ENCODE measurements at places on chromosomes 11 and 22.

DNA sequence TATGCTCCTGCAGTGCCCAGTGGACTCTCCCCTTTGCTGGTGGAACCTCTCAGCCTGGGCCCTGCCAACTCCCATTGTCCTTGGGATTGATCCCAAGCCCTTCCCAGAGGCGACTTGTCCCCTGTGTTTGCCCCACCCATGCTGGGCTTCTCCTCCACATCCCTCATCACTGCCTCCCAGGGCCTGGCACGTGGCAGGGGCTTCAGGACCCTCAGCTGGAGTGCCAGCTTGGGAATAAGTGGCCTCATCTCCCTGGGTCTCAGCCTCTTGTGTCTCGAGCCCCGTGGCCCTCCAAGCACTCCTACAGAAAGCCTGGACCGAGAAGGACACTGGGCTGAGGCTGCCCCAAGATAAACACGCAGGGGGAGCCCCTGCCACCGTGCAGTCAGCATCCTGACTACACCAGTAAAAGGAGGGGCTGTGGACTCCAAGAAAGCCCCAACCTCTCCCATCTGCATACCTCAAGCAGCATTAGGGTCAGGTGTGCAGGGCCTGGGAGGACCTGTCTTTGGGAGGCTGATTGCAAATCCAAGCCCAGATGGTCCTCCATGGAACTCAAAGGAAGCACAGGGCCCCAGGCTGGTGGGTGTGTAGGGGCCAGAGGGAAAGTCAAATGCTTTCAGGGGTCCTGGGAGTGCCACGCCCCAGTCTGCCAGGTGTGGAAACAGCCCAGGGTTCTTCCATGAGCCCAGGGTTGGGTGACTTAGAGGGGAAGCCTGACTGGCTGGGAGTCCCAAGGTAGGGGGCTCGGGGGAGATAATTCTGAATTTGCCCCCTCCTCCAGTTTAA lies 9.5 kb upstream of the GNAZ start:
- DNase-seq: no peak

GRCh38 chr11:119765628-119766027 lies 36.6 kb upstream of the NECTIN1 start:
- no peak for DNase-seq

DNA sequence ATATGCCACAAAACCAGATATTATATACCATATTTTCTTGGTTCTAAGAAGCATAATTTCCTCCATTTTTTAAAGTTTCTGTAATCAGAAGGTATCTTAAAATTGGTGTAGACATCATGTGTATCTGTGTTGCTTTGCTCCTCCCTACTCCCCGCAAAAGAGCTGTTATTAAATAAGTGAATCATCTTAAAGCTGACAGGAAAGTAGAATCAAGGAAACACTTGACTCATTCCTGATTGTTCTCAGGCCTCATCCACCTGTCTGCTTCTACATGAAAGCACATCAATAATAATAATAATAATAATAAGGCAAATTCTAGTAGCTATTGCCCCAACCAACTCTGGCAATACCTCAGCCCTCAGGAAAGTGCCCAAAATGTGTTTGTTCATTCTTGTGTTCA lies 26.2 kb upstream of the GUCY1A2 start:
- DNase-seq: no peak

- no peak for DNase-seq
These were observed 30.6 kb downstream of the AAMDC start for GRCh38 chr11:77851503-77851902.

DNA sequence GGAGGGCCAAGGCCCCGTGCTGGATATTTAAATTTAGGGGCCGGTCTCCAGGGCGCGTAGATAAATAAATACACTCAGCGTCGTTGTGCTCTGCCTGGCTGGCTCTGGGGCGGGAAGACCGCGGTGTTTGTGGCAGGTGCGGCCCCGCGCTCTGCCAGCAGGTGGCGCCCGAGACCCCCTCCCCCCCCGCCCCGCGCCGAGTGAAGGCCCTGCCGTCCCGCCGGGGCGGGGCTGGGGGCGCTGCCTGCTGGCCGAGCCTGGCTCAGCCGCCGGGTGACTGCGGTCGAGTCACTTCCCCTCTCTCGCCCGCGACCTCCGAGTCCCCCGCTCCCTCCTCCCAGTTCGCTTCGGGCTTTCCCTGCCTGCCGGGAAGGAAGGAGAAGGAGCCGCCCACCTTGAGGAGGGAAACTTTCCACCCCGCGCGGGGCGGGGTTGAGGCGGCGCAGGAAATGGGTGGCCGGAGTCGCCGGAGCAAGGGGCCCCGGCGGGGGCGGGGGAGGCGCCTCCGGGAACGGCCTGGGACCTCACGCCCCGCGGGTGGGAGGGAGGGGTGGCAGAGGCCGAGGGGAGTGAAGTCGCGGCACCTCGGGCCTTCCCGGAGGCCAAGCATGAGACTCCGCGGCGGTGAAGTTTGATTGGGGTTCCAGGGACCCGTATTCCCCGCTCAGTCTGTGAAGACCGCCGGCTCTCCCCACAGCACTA lies 1.6 kb upstream of the EHBP1L1 start:
- DNase-seq: peak; percentile 97

GRCh38 chr11:78659326-78660270 lies 84.9 kb upstream of the NARS2 start:
- no peak for DNase-seq

- no peak for DNase-seq
These were observed 13.6 kb downstream of the PLA2G6 start for GRCh38 chr22:38167988-38168407.

DNA sequence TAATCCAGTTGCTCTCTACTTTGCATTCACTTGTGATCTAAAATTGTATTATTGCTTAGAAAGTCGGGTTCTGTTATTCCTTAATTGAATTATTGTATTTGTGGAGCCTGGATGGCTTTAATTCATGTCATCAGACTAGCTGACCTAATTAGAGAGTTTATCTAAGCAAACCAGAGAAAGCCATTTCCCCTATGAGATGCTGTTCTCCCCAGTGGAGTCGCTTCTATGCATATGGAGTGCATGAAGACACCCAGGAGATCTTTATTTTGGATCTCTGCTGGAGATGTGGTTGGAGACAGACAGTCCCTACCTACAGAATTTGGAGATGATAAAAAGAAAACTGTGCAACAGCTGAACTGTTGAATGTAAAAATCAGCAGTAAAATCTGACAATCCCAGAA lies 45.2 kb upstream of the MYO18B start:
- DNase-seq: no peak

DNA sequence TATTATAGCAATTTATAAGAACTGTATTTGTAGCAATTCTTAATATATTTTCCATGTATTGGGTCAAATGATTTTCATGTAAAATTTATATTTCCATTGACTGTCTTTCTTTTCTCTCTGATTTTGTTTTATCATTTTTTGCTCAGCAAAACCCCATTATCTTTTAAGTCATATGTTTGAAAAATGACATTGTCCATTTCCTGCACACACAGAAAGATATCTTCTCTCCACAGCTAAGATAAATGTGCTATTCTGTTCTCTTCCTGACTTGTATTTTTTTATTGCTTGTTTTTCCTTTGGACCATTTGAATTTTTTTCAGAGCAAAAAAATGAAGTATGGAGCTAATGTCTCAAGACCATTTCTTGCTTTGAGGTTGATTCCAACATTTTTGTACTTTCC lies 6.3 kb upstream of the LRRC55 start:
- DNase-seq: no peak

DNA sequence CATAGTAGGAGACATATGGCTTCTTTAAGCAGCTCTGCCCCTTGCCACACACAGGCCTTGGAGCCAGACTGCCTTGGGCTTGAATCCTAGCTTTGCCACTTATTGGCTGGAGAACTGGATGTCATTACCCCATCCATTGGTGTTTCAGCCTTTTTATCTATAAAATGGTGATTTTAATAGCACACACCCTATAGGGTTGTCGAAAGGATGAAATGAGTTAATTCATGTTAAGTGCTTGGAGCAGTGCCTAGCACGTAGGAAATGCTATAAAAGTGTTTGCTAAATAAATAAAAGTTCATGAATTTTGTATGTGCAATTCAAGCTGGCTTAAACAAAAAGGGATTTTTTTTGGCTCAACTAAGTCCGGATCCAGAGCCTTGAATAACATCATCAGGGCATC lies 120.7 kb downstream of the TIMP3 start:
- DNase-seq: no peak

DNA sequence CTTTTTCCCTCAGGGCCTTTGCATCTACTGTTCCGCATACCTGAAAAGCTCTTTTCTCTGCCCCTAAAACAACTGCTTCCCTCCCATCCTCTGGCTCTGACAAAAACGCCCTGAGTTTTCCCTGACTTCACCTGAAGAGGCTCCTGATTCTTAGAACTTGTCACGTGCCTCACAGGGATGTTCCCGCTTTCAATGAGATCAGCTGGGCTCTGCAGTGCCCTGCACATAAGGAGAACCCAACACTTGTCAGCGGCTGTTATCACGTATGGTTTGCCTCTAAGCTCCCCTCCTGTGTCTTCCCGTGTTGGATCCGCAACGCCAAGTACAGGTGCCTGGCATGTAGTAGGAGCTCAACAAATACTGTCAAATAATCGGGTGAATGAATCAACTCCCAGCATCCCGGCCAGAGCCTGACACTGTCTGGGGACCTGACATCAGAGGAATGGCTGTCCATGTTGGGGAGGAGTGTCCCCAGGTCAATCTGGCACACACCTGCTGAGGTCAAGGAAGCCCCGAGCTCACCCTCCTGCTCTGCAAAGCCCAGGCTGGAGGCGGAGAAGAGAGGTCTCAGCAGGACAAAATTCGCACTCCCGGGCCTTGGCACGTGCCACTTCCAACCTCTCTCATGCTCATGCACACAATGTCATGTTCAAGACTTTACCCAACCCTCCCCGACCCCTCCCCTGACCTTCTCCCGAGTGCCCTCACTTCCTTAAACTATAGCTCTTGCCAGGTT lies 4.2 kb upstream of the GRK2 start:
- DNase-seq: no peak

DNA sequence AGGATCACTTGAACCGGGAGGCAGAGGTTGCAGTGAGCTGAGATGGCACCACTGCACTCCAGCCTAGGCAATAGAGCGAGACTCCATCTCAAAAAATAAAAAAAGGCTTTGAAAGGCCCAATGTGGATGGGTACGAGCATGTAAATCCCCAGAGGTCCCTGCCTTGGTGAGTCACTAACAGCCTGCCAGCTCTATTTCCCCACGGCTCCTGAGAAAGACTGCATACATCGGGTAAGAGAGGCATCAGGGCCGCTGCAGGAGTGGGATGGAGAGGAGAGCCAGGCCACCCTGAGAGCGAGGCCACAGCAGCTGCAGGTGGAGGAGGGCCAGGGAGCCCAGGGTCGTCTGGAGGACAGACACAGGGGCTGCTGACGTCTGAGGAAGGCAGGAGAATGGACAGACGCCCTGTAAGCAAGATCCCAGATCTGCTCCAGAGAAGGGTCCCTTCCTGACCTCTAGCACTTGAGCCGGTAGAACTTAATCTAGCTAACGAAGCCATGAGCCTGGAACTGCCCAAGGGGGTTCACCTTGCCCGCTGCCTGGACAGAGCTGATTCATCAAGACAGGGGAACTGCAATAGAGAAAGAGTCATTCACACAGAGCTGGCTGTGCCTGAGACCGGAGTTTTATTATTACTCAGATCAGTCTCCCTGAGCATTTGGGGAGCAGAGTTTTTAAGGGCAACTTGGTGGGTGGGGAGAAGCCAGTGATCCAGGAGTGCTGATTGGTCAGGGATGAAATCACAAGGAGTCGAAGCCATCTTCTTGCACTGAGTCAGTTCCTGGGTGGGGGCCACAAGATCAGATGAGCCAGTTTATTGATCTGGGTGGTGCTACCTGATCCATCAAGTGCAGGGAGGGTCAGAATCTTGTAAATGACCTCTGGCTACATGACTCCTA lies 5.1 kb upstream of the KRTAP5-9 start:
- DNase-seq: peak; percentile 92

DNA sequence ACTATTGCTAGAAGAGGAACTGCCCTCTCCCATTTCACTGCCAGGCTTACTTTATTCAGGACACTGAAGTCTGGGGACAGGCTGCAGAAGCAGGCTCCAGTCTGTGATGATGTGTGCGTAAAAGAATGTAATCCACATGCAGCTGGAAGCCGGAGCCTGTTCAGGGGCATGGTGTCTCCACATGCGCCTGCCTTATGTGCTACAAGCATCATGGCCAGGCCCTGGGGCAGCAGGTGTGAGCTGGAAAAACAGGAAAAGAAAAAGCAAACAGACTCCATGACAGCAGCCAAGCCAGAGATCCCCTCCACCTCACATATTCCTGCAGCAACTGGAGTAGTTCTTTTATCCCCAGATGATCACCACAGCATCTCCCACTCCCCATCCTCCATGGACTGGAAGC lies 33.4 kb downstream of the ARFGAP2 start:
- DNase-seq: no peak

DNA sequence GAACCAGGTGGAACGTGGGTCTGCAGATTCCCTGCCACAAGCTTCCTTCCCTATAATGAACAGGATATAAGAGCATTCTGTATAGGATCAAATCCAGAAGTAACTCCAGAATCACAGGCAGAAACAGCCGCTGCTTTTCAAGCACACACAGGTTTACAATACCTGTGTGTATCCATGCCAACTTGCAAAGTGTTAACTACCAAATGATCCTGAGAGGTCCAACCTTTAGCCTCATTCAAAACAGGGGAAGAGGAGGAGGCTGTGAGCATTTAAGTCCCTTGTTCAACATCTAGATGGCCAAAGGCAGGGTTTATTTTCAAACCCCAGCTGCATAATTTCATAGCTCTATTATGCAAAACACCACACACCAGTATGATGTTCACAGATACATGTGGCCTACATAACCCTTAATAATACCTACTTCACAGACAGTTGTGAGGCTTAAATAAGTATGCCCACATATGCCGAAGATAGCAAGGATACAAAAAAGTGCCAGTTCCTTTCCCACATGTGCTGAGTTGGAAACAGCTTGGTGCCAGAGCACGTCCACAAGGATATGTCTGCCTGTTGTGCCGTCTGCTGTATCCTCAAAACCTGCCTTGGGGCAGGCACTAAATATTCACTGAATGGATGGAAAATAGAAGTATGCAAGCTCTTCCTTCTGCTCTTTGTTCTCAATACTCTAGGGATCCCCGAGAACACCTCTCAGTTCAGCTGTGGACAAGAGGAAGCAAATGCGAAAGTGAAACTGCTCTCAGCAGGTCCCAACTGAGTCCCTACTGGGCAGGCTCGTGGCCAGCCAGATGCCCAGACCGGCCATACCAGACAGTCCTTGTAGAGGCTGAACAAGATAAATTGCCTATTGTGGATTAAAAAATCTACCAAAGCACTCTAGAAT lies 66.8 kb downstream of the LARGE1 start:
- peak; percentile 49 for DNase-seq
